CD4-positive, alpha-beta T cell treated with Interleukin-6 at 100 ng/mL for 8 hours (primary cell): ENCODE measurements at places on chromosomes 16 and 17.

GRCh38 chr16:84953190-84953746, 58.1 kb downstream of the ZDHHC7 start:
- no peak for DNase-seq

GRCh38 chr17:3935825-3936355, 19.6 kb upstream of the P2RX1 start:
- DNase-seq, result no peak

DNA sequence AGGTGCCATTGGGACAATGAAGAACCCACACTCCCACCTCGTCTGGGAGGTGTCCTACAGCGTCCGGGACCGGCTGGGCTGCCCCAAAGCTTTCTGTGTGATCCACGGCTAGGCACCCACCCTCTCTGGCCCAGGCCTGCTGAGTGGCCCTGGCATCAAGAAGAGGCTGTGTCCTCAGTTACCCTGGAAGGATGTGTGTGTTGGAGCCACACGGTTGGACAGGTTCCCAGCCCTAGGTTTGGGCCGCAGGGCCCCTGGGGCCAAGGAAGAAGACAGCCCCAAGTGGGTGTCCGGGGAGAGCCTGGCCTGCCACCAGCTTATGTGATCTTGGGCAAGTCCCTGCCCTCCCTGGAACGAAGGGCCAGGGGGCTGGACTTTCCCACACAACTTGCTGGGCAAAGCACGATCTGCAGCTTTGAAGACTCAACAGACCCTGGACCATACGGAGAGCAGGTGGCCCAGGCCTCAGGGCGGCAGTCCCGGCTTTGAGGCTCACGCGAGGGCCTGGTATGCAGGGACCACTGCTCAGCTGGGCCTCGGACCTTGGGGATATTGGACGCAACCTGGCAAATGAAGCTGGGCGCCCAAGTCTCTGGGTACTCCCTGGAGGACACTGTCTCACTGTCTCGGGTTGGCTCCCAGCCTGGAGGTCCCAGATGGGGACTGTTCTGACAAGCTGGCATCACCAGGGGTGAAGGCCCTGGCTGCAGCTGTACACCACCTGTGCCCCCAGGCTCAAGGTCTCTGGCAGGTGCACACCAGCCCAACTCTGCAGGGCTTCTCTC, 17.5 kb downstream of the MYBBP1A start:
- DNase-seq, result no peak

GRCh38 chr16:2751577-2752034, 832 bp upstream of the SRRM2 start:
- no peak for DNase-seq

DNA sequence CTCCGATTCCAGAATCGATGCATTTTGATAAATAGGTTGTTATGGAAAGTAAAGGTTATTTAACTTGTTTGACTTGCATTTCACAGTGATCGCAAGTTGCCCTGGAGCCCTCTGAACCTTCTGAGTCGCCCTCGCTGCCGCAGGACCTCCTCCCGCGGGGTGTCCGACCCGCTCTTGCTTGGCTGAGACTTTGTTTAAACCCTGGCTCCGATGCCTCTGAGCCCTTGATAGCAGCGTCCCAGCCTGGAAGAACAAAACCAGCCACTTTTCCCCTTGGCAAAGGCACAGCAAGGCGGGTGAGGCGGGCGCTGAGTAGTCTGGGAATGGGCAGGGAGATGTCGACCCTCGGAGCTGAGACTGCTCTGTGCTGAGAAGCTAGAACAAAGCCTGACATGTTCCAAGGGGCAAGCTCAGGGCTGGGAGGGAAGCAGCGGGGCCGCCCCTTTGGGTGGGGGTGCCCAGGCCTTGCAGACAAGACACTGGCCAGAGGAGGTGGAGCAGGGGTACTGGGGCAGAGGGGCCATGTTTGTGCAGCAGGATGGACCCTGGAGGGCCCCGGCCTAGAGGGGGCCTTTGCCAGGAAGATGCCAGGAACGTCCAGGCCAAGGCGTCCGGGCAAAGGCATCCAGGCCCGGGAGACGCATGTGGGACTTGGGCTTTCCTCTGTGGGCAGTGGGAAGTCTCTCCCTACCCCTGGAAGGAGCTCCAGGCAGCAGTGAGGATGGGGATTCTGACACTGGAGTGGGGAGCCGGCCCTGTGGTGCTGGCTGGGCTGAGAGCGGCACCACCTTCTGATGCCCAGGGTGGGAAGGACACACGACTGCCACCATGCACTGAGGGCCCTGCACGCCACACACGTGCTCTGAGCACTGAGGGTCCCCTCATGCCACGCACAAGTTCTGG, 30.3 kb upstream of the CDH15 start:
- no peak for DNase-seq
